ENCODE measurements at places on chromosomes 3 and 15. TPM values are rescaled to one million over a fixed set of nuclear protein-coding genes. Genes with fewer than 3 reads are reported as not detected.

GRCh38 chr3:137110392-137110996 lies 152.7 kb downstream of the IL20RB start:
- DNase-seq, result no peak

DNA sequence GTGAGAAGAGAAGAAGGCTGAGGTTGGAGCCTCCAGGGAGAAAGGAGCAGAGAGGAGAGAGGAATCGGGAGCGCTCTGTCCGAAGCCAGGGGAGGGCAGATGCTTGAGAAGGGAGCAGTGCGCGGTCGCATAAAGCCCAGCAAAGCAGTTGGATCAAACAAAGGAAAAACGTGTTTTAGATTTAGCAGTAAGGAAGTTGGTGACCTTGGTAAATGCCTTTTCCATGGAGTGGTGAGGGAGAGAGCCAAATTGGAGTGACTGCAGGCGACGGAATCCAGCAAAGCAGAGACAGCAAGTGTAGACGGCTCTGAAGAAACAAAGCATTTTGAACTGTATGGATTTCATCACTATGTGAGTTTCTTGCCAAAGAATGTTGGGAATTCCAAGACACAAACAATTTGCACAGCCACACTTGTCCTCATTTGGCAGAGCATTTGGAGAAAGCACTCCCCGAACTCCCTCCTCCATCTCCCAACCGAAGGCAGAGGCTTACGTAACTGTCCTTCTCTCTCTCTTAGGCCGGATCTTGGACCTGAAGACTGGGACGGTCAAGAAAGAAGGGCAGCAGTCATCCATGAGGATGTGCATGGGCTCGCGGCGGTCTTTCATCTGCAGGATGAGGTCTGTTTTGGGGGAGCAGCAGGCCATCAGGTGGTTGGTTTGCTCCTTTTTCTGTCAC lies 103.6 kb downstream of the ARNT2 start:
- DNase-seq, result no peak

- no peak for DNase-seq
Measured at GRCh38 chr15:81859737-81860516, 185.9 kb downstream of the MEX3B start.

GRCh38 chr15:77358545-77359240 lies 61.2 kb downstream of the PEAK1 start:
- no peak for DNase-seq

DNA sequence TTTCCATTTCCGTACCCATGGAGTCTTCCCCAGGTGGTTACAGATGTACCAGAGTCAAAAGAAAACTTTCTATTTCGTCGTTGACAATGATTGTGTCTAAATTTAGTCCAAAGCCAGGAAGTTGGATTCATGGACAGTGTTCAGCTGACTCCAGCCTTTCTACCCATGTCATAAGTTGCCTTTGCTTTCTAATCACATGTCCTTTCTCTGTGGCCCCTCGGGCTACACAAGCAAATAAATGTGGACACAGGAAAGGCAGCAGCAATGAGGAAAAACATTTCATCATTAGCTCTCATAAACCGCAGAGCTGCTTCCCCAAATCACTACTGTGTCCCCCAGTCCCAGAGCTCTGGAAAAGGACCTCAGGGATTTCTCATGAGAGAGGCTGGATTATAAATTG lies 82.0 kb downstream of the USF3 start:
- DNase-seq, result no peak

DNA sequence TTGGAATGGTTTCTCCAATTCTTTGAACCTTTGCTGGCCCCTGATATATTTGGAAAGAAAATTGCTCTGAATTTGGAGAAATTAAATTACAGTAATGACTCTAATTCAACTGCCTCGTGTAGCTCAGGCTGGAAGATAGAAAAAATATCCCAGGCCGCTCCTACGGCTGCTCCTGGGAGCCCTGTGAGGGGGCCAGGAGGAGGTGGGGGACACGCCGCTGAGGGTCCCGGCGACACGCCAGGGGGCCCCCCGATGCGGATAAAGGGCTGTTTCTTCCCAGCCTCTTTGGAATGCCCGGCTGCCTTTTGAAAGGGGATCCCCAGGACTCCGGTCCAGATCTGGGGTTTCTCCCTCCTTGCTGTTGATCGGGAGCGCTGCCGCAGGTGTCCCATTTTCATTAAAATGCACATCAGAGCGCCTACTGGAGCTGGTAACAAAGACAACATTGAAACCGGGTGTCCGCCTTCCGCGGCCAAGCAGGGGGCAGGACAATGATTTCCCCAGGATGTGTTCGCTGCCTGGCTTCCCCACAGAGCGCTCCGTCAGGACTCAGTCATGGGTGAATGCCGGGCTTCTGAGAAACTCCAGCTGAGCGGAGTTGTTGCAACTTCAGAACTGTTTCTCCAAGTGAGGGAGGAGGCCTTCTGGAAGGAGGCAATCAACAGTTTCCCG lies 200.1 kb upstream of the KBTBD8 start:
- DNase-seq, result peak; percentile 31

DNA sequence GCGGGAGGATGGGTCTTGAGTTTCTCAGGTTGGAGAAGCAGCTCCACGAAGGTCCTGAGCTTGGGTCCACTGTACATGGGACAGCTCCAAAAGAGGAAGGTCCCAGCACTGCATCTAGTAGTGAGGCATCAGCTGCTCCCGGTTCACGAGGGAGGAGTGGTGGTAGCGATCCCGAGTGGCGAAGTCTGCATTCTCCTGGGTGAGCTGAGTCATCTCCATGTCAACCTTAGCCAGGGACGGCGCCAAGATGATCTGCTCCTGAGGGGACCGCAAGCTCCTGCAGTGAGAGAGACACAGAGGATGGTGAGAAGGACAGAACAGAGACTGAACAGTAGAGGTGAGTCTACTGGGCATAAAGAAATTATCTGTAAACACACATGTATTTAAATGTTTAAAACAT lies 28.0 kb upstream of the HEG1 start:
- DNase-seq, result no peak

DNA sequence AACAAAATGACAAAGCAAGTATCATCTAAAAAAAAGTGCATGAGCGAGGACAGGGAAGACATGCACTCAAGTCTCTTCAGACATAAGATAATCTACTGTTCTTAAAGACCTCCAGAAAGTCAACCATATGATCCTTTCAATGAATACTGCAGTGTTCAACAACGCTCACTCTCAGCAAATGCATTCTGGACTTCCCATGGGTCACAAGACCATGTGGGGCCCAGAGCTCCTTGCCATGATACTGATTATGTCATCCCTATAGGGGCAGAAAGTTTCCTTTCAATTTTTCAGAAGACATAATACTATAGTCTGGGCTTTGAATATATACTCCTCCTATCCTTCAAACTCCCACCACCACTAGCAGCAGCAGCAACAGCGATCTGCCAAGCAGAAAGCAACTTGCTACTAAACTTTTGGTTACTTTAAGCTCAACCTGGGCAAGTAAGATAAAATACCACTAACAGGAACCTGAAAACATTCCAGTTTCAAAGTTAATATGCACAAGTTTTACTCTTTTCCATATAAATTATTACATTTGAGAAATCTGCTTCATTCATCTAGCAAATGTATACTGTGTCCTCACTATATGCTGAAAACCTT lies 143.5 kb downstream of the ADAM10 start:
- no peak for DNase-seq

GRCh38 chr15:99590913-99591646 lies 25.3 kb downstream of the MEF2A start:
- no peak for DNase-seq

DNA sequence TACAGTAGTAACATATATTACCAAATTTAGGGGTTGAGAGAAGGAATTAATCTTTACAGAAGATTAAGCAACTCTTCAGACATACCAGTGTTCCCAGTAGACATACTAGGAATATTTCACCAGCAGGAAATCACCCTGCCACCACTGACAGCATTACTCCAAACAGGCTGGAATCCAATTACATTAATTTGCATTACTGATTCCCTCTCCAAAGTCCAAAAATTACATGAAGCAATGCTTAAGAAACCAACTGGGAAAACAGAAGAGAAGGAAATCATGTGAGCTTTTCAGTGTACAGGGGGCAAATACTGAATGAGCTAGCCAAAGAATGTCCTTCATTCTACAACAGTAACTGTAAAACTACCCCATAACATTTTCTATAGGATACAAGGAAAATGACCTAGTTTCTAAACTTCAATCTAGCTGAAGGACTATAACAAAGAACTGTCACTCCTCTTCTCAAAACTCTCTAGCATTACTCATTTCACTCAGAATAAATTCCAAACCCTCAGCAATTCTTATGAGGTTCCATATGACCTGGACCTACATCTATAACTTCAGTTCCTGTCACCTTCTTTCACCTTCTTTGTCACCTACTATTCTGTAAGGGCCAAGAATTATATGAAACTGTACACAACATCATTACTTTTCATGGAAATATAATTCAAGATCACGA lies 72.7 kb downstream of the INO80 start:
- DNase-seq, result no peak

- DNase-seq, result no peak
Measured at GRCh38 chr15:68343579-68344225, 66.2 kb downstream of the FEM1B start.

- no peak for DNase-seq
Measured at GRCh38 chr15:51112078-51112477, 17.4 kb upstream of the TNFAIP8L3 start.

The ANKDD1A gene
- 1.8 TPM for total RNA-seq

The ST8SIA2 gene
- total RNA-seq, result 3.6 TPM

The IL17RB gene
- total RNA-seq, result 0.47 TPM

The IGF2BP2 gene
- 17.9 TPM for total RNA-seq

The TMEM158 gene
- 0.60 TPM for total RNA-seq
